ENCODE measurements at places on chromosomes 4 and X.

GRCh38 chr4:122305853-122306252 is 73.0 kb upstream of the ADAD1 start:
- no peaks in the 10 kb centered on the region for H3K27me3 ChIP-seq
- no peaks in the 10 kb centered on the region for H3K4me1 ChIP-seq
- DNase-seq: no peak
- peaks cover 10% of the 10 kb centered on the region for H3K36me3 ChIP-seq
- H3K4me3 ChIP-seq: no peak overlapping the region
- no peak overlapping the region for H3K27ac ChIP-seq

GRCh38 chr4:3070709-3071500 is 3.4 kb downstream of the HTT-AS start:
- no peak overlapping the region for H3K4me3 ChIP-seq
- DNase-seq: no peak
- H3K4me1 ChIP-seq: peaks cover 10% of the 10 kb centered on the region
- no peaks in the 10 kb centered on the region for H3K36me3 ChIP-seq
- H3K27me3 ChIP-seq: no peaks in the 10 kb centered on the region
- H3K27ac ChIP-seq: no peak overlapping the region

DNA sequence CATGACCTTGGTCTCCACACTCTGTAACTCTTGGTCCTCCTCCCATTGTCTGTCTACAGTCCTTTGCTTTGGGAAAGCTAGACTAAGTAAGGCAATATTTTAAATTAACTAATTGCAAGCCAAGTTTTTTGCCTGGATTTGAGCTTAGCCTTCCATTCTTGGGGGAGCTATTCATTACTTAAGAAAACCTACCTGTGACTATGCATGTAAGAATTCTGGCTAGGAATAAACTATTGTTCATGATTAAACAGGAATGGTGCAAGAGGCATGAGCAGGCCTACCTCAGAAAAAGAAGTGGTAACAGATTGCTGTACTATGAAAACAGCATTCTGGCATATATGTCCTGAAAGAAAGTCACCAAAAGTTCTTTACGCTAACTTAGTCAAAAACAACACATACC is 309.4 kb downstream of the MAPK10 start:
- H3K27me3 ChIP-seq: no peaks in the 10 kb centered on the region
- H3K4me3 ChIP-seq: no peak overlapping the region
- no peaks in the 10 kb centered on the region for H3K4me1 ChIP-seq
- no peaks in the 10 kb centered on the region for H3K36me3 ChIP-seq
- no peak overlapping the region for H3K27ac ChIP-seq

DNA sequence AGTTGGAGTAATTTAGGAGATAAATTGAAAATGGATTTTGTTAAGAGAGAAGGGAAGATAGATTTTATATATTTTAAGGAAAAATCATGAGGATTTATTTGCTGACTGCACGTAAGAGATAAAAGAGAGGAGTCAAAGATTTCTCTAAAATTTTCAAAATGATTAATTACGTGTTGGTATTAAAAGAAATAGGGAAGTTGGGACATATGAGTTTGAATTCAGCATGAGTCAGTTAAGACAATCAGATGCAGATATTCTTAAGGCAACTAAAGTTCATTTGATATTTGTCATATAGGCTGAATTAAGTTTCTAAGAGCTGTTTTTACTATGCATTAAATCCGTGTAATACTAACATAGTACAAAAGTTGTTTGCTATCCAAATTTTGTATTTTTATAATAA is 46.9 kb downstream of the TET2 start:
- no peaks in the 10 kb centered on the region for H3K27me3 ChIP-seq
- DNase-seq: no peak
- H3K27ac ChIP-seq: no peak overlapping the region
- no peaks in the 10 kb centered on the region for H3K36me3 ChIP-seq
- H3K4me1 ChIP-seq: no peaks in the 10 kb centered on the region
- no peak overlapping the region for H3K4me3 ChIP-seq

DNA sequence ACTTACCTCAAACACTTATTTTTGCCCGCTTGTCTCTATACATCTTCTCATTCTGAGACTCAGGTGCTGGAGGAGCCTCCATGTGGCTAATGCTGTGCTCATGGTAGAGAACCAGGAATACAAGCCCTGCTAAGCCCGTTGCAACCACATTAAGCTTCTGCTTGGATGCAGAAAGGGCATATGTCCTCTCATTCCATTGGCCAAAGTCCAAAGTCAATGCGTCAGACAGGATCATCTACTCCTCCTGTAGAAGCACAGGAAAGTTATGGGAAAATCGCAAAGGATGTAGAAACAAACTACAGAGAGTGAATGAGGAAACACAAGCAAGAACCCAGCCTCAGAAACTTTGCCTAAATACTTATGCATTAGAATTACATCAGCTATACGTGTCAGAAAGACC is 124.5 kb upstream of the AGA start:
- H3K36me3 ChIP-seq: no peaks in the 10 kb centered on the region
- DNase-seq: no peak
- no peaks in the 10 kb centered on the region for H3K4me1 ChIP-seq
- no peak overlapping the region for H3K4me3 ChIP-seq
- H3K27me3 ChIP-seq: no peaks in the 10 kb centered on the region

DNA sequence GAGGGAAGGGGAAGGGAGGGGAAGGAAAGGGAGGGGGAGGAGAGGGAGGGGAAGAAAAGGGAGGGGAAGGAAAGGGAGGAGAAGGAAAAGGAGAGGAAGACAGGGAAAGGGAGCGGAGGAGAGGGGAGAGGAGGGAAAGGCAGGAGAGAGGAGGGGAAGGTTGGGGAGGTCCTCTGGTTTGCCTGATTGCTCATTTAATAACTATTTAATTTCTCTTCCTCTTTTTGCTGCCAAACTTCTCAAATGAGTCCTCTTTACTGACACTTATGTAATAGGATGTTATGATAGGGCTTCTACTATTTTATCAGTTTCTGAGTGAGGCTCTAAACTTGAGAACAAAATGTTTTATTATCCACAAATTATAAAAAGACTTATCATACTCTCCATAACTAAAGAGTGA is 35.4 kb upstream of the PPA2 start:
- no peak overlapping the region for H3K4me3 ChIP-seq
- no peaks in the 10 kb centered on the region for H3K36me3 ChIP-seq
- DNase-seq: no peak

GRCh38 chr4:3873408-3874027 is 107.3 kb downstream of the ADRA2C start:
- H3K27me3 ChIP-seq: no peaks in the 10 kb centered on the region
- no peaks in the 10 kb centered on the region for H3K36me3 ChIP-seq
- no peak overlapping the region for H3K27ac ChIP-seq
- DNase-seq: no peak
- no peak overlapping the region for H3K4me3 ChIP-seq
- no peaks in the 10 kb centered on the region for H3K4me1 ChIP-seq

- no peaks in the 10 kb centered on the region for H3K4me1 ChIP-seq
- no peak overlapping the region for H3K4me3 ChIP-seq
- H3K27me3 ChIP-seq: no peaks in the 10 kb centered on the region
- no peak for DNase-seq
- H3K36me3 ChIP-seq: no peaks in the 10 kb centered on the region
Observed at GRCh38 chr4:152870606-152871005, 65.5 kb upstream of the FHDC1 start.

DNA sequence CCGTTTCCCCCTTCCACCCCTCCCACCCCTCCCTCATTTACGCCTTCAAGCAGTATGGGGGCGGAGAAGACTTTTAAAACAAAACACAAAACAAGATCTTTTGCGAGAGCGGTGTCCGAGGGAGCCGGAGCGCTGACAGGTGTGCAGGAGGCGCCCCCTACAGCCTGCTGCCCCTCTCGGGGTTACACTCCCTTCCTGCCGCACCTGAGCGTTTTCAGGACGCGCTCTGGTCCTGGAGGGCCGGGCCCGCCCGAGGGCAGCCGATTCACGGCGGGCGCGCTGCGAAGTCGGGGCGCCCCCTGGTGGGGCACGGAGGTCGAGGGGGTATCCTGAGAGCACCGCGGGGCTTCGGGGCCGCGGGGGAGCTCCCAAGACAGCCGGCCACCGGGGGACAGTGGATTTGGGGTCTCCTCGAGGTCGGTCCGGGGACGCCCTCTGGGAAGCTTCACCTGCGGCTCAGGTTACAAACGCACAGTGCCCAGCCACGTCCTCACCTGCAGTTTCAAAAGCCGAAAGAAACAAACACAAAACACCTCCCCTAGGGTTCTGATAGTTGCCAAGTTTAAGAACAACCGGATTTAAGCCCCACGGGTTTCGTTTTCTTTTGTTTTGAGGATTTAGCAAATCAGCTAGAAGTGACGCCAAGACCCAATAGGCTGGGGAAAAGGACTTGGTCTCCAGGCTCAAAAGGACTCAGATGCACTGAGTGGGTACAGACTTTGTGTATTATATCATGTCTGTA is 8.0 kb upstream of the NEUROG2 start:
- peaks cover 7% of the 10 kb centered on the region for H3K4me1 ChIP-seq
- peaks cover 40% of the 10 kb centered on the region for H3K27me3 ChIP-seq
- no peak overlapping the region for H3K27ac ChIP-seq
- H3K36me3 ChIP-seq: no peaks in the 10 kb centered on the region
- H3K4me3 ChIP-seq: peak overlapping the region; percentile 69

DNA sequence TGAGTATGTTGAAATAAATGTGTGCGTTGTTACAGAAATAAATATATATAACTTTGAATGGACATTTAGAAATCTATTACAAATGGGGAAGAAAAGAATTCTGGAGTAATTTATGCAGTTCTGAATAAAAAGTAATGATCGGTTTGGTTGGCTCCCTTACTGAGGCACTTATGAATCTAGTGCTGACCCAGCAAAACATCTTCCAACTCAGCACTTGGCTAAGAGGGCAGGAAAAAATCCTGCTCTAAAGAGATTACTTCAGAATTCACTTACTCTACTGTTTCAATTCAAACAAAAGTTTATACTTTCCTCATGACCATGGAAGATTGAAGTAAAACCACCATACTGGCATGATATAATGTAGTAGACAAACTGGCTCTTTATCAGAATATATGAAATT is 123.9 kb upstream of the RXFP1 start:
- no peak overlapping the region for H3K4me3 ChIP-seq
- no peaks in the 10 kb centered on the region for H3K27me3 ChIP-seq
- DNase-seq: no peak

DNA sequence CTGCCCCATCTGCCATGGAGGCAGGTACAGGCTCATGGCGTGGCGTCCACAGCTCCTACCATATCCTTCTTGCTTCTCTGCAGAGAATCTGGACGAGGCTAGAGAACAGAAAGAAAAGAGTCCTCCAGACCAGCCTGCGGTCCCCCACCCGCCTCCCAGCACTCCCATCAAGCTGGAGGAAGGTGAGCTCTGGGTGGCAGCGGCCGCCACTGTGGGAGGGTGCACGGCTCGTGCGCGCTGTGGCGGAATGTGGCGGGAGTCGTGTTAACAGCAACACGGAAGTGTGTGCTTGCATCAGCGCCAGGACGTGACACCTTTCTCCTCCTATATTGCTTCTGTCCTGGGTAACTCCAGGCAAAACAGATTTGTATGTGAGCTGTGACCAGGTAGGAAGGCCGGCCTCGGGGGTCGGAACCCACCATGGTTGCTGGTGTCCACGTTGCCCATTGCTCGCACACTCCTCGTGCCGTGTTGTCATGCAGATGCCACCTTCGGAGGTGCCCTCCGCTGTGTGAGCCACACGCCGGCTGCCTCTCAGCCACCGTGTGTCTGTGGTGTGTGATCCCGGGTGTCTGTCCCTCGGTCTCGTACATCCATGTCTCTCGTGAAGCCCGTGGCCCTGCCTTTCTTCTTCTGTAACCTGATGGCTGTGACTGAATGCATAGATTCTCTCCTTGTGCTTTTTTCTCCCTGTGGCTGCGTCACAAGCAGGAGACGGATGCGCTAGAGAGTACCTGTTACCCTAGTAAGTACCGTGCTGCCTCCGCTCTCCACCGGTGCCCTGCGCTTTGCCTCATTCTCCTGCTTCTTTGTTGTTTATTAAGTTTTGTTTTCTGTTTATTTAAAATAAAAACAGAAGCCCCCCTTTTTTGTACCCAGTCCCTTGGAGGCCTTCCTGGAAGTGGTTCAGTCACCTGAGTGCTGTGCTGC is 37.0 kb downstream of the NOP14 start:
- H3K4me3 ChIP-seq: no peak overlapping the region
- peaks cover 14% of the 10 kb centered on the region for H3K4me1 ChIP-seq
- no peak overlapping the region for H3K27ac ChIP-seq
- peaks cover 4% of the 10 kb centered on the region for H3K36me3 ChIP-seq

DNA sequence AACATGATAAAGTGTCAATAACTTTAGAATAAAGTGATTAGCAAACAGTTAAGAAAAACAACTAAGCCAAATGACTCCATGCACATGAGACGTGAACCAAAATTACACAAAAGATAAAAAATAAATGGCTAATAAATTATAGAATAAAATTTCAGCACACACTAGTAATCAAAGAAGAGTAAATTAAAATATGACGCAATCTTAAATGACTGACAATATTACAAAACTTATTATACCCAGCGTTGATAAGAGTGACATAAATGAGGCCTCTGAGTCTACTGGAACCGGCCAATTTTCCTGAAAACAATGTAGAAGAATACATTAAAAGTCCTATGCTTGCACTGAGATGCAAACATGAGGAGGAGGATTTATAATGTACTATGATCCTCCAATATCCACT is 187.4 kb downstream of the DHX15 start:
- no peak overlapping the region for H3K27ac ChIP-seq
- DNase-seq: no peak
- no peak overlapping the region for H3K4me3 ChIP-seq
- no peaks in the 10 kb centered on the region for H3K36me3 ChIP-seq
- no peaks in the 10 kb centered on the region for H3K27me3 ChIP-seq
- no peaks in the 10 kb centered on the region for H3K4me1 ChIP-seq

GRCh38 chr4:176451443-176451842 is 131.7 kb downstream of the SPCS3 start:
- H3K4me3 ChIP-seq: no peak overlapping the region
- no peaks in the 10 kb centered on the region for H3K4me1 ChIP-seq

- peak overlapping the region; percentile 35 for H3K27ac ChIP-seq
- H3K4me3 ChIP-seq: no peak overlapping the region
- DNase-seq: peak; percentile 51
- peaks cover 30% of the 10 kb centered on the region for H3K4me1 ChIP-seq
- H3K27me3 ChIP-seq: no peaks in the 10 kb centered on the region
Observed at GRCh38 chr4:158809611-158810486, 41.0 kb downstream of the FNIP2 start.

DNA sequence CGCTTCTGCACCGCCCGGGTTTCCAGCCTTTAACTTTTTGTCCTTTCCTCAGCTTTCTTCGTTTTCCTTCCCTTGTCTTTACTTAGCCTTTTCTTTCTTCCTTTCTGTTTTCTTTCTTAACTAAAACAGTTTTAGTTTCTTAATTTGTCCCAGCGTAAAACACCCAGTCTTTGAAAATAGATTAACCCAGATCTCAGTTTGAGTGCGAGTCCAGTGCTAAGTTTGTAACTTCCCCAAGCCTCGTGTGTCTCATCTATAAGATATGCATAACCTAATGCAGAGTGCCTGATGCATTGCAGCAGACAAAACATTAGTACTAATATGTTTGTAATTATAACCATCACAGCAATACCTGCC is 460 bp upstream of the GEMIN8 start:
- peak overlapping the region; percentile 60 for H3K4me3 ChIP-seq
- no peak for DNase-seq
- no peaks in the 10 kb centered on the region for H3K27me3 ChIP-seq
- H3K36me3 ChIP-seq: no peaks in the 10 kb centered on the region
- H3K4me1 ChIP-seq: peaks cover 19% of the 10 kb centered on the region
